Cerebellar nuclear complex (tissue), 1 donor: ENCODE measurements at places on chromosomes 12 and 14.

- no peak for DNase-seq
These were observed 32.4 kb upstream of the PPP1R13B start for GRCh38 chr14:103879570-103880347.

DNA sequence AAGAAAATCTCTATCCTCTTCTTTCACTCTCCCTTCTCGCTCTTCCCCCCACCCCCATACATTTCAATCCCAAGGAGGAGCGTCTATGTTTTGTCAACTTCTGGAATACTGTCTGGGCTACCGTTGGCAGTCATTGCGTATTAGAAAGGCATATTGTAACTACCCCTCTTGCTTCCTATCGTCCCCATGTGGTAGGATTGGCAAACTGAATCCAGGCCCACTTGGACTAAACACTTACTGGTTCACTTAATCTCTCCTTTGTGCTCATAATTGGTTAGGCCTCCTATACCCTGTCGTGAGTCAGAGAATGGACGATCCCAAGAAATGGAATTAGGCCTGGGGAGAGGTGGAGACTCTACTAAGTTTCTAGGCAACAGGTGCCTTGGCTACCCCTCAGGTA is 68.8 kb upstream of the SLC8A3 start:
- DNase-seq: no peak

- DNase-seq: no peak
These were observed 63.8 kb downstream of the CPSF2 start for GRCh38 chr14:92185559-92185958.

DNA sequence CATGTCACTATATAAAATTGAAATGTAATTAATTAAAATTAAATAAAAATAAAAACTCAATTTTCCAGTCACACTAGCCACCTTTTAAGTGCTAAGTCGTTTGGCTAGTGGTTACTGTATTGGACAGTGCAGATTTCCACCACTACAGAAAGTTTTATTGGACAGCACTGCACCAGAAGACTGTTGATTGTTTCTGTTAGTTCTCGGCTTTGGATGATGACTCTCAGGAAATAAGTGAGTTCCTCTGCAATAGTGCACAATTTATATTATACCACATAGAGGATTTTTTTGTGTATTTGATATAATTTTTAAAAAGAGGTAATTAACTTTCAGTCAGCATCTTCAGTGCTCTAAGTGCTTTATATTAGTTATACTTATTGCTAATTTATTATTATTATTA is 52.7 kb downstream of the FAR2 start:
- no peak for DNase-seq

DNA sequence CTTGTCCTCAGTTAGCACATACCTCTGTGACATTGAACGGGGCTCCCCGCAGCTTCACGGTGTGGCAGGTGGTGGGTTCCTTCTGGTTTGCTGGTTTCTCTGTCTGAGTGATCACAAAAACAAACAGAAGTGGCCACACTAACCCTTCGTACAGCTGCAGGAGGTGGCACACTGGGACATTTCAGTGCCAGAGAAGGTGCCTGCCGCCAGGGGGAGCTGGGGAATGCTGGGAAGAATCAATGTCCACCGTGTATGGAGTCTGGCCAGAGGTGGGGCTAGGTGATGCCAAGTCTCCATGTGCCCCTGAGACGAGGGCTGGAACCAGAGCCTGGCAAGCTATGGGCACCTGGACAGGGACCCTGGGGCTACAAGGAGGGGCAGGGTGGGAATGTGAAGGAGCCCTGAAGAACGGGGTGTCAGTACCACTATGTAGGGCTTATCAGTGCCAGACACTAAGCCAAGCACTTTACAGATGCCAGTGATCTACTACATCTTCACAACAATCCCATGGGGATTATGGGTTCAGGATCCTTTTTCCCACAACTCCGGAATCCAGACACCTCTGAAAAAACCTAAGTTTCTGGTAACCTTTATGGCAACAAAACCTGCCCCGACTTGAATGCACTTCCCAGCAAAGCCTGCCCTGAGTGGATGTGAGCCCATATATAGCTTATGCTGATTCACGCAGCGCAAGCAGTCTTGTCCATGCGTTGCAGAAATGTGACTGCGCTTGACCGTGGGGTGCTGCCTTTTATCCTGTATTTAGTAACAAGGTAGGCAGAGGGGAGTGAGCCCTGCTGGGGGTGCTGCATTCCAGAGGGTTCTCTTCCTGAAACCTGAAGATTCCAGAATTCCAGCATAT is 10.8 kb downstream of the RBM19 start:
- no peak for DNase-seq

DNA sequence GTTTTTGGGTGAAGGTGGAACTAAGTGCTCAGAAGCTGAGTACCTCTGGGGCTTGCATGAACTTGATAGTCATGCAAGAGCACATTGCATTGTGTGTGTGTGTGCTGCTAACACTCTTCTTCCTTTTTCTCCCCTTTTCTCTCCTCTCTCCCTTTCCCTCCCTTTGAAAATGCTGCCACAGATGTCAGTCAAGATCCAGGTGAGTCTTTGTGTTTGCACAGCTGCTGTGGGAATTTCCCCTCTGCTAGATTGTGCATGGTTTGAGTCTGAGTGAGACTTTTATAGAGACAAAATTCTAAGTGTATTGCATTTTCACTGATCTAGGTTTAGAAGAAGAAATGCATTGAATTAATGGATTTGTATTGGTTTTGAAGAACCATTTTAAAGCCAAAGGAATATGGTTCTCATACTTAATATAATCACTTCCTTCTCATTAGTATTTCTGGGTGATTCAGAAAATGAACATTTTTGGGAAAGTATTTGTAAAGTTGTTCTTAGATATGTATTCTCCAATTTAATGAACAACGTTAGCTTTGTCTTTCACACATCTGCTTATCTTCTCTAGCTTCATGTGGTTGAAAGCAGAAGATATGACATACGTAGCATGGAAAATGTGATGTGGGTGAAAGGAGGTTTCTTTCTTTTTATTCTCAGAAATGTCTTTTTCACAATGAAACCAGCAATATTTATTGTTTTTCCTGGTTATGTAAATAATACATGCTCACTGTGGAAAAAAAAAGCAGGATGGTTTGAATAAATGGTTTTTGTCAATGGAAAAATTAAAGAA is 108.5 kb downstream of the NRXN3 start:
- DNase-seq: no peak

DNA sequence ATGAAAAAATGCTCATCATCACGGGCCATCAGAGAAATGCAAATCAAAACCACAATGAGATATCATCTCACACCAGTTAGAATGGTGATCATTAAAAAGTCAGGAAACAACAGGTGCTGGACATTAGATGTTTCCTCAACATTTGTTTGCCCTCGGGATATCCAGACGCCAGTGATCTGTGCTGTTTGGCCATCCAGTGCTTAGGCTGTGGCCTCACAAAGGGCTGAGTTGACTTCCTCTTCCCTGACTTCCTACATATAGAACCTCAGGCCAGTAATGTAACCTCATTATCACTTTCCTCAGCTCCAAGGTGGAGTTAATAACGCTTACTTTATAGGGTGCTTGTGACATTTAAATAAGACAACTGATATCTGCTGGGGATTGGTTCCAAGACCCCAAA is 51.8 kb downstream of the SLC15A5 start:
- no peak for DNase-seq

DNA sequence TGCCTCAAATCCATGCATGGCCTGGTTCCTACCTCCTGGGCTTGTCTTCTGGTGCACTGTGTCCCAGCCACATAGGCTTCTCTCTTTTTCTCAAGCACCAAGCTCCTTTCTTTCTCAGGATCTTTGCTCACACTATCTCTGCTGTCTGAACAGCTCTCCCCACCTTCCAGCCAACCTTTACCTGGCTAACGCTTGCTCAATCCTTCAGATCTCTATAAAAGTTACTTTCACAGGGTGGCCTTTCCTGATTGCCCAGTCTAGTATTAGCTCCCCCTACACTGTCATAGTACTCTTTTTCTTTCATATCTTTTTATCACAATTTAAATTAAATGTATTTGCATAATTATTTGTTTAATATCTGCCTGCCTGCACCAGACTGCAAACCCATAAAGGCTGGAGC is 3.8 kb downstream of the PARP11 start:
- DNase-seq: no peak

- DNase-seq: no peak
These were observed 157.6 kb downstream of the PRKCH start for GRCh38 chr14:61478971-61479473.

GRCh38 chr14:104140213-104140462 is 1.8 kb downstream of the KIF26A start:
- DNase-seq: no peak

DNA sequence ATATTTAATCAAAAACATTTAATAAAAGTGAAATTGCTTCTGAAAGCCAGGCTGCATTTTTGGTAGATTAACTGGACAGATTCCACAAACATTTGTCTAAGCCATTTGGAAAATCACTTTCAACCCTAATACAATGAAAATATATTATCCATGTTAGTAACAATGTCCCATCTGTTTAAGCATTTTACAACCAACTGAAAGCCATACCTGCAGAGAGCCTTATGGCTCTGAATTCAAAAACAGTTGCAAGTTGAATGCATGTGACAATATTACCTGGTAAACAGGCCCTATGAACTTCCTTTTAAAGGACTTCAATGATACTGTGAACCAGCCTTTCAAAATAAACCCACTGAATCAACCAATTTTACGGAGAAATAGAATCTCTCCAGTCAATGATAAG is 468.1 kb downstream of the BTG1 start:
- DNase-seq: no peak

DNA sequence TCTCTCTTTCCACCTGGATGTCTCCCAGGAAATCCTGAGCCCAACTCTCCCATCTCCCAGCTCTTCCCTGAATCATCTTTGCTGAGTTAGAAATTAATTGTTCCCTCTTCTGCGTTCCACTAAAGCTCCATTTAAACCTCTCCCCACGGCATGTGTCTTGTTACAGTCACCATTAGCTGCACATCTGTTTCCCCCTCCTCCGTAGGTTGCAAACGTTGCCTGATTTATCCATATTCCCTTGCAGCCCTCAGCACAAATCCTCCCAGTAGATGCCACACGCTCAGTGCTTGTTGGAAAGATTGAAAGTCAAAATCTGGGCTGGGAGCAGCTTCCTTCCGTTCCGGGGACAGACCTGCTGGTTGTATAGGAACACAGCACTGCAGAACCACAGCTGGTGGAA is 90.4 kb downstream of the SLC24A4 start:
- no peak for DNase-seq

GRCh38 chr12:24561882-24562770 is 386.8 kb downstream of the BCAT1 start:
- DNase-seq: no peak

DNA sequence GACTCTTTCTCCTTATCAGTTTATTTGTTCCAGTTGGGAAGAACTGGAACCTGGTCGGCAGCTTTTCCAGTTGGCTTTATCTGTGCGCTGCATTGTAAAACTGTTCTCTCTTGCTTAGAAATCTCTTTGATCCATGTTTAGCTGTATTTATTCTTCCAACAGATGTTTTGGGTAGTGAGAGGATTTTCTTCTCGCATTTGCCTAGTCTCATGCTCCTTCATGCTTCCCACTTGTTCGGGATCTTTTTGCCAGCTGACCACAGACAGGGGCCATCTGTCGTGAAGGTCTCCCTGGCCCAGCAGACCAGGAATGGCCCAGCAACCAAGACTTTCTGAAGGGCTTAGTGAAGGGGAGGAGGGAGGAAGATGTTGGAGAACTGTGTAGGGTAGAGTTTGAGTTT is 21.6 kb downstream of the NTF3 start:
- no peak for DNase-seq

DNA sequence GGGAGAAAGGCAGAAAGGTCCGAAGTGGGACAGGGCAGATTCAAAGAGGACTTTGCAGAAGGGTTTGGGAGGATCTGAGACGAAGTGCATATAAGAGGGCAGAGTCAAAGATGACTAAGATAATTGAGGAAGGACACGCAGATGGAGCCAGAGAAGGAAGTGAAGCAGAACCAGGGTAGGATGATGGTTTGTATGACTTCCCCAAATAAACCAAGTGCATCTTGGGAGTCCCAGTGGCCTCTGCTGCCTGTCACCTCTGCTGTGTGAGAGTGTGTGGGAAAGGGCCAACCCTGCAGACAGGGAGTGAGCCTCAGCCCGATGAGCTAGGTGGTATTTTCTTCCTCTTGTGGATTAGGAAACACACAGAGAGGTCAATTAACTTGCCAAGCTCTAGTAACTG is 36.8 kb downstream of the FLVCR2 start:
- DNase-seq: no peak

- no peak for DNase-seq
These were observed 34.6 kb upstream of the PPP2R5C start for GRCh38 chr14:101726954-101727302.
